Transverse colon (tissue), 4 donors: ENCODE measurements at places on chromosomes 4 and X.

GRCh38 chrX:21479695-21480270, 105.6 kb downstream of the CNKSR2 start:
- no peak for DNase-seq

- DNase-seq: no peak
These were observed 363.9 kb downstream of the GASK1B start for GRCh38 chr4:157808796-157809383.

DNA sequence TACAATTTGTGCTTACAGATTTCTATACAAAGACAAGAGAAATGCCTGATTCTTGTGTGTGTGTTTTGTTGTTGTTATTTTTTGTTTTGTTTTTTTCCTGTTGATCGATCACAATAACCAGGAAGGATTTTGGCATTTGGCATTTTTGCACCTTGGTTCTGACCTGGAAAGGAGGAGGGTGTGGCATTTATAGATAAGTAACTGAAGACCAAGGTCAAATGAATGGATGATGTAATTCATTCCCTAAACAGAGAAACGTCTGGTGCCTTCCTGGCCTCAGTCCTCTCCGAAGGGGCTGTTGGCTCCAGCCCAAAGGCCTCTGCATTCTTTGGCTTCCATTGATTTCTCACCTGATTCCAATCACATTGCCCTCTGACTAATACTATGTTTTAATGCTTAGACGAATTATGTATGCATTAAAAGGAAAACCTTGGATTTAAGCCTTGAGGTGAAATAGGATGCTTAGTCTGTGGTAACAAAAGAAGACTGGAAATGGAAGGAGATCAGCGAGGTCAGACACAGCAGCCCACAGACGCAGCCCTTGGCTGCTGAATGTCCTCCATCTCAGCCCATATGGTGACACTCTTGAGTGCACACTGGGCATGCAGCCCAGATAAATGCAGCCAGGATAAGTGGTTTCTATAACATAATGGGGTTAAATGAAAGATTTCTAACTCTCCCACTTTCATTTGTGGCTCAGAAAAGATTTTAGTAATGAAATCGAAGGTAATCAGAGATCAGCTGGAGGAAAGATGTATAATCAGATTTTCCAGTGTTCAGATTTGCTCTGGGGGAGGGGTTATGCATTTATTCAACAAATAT, 60.5 kb upstream of the TRIM2 start:
- DNase-seq: peak; percentile 29

- no peak for DNase-seq
These were observed 48.2 kb upstream of the H2AZ1 start for GRCh38 chr4:99998062-99998867.

- no peak for DNase-seq
These were observed 23.3 kb upstream of the MAGEA11 start for GRCh38 chrX:149688552-149688951.

DNA sequence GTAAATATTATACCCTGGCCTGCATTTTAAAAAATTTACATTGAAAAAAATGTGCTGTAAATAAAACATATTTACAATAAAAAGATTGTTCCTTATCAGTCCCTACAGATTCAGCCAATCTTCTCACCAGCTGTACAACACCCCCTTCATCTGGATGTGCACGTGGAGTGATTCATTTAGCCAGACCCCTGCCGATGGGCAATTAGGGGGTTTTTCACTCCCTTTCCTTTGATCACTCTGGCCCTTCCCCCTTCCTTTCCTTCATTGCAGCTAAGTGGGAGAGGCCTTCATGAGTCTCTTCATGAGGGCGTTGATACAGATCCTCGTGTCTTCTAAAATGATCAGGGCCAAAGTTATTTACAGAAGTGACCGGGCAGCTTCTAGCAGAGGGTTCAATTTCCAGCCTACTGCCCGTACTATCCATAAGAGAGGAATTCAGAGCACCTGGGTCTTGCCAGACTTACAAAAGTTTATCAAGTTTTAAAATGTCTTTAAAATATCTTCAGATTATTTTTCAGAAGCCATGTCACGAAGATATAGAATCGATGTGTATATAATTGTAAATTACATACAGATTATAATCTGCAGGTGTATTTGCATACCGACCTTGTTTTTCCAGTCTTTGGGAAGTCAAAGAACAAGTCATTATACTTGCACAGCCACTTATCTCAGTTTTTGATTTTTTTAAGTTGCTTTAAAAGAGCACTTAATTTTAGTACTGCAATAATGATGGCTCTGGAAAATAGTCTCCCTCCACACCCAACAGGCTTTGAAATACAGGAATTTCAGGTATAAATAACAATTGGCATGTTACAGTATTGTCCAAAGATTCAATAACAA, 21.4 kb upstream of the RASL11B start:
- no peak for DNase-seq

DNA sequence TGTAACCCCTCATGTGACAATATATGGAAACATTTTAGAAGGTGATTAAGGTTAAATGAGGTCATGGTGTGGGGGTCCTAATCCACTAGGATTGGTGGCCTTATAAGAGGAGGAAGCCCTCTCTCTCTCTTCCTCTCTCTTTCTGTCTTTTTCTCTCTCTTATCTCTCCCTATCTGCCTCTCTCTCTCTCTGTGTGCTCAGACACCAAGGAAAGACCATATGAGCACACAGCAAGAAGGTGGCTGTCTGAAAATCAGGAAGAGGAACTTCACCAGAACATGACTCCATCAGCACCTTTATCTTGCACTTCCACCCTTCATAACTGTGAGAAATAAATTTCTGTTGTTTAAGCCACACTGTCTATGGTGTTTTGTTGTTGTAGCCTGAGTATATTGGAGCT, 1472.2 kb downstream of the PCDH7 start:
- DNase-seq: no peak

- no peak for DNase-seq
These were observed 137.2 kb downstream of the SH3KBP1 start for GRCh38 chrX:19750028-19750782.

- DNase-seq: no peak
These were observed 27.5 kb upstream of the TBC1D8B start for GRCh38 chrX:106774981-106775380.

GRCh38 chr4:169945636-169946035, 80.6 kb downstream of the MFAP3L start:
- DNase-seq: no peak

- DNase-seq: no peak
These were observed 113.5 kb upstream of the SCML1 start for GRCh38 chrX:17623750-17624149.

GRCh38 chrX:119343856-119344255, 55.3 kb upstream of the SLC25A43 start:
- DNase-seq: peak; percentile 32

GRCh38 chr4:101127176-101127790, 220.0 kb downstream of the PPP3CA start:
- no peak for DNase-seq

DNA sequence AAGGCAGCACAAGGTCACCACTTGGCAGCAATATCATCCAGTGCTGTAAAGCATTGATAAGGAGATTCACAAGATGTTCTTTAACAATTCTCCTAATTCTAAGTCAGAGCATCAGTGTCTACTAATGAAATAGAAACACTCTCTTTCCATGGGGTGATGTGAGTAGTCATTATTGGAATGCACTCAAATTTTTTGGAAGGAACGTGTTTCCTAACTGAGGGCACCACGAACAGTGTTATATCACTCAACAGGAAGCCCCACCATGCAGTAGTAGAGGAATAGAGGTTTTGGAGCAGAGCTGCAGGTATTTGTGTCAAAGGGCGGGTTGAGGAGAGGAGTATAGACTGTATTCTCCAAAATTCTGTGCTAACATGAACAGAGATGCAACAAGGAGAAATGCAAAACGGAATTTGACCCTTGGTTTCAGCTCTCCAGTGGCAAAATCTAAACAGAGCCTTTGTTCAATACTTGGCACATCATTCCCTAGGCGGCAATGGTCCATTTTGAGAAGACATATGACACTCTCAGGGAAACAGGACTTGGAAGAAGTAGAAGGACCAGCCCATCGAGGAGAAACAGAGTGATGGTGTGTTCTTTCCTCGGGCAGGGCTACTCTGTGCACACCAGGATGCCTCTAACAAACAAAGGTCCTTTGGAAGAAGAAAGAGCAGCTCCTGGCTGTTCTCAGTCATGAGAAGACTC, 98.9 kb downstream of the CPEB2 start:
- no peak for DNase-seq

DNA sequence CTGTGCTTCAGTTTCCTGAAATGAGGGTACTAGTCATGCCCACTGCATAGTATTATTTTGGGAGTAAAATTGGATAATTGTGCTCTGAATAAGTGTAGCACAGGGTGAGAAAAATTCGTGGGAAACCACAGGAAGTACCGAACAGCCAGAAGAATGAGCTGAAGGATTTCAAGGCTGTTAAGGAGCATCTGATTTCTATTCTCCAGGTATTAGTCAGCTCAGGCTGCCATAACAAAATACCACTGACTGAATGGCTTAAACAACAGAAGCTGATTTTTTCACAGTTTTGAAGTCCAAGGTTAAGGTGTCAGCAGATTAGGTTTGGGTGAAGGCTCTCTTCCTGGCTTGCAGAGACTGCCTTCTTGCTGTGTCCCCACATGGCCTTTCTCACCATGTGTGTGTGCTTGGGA, 41.9 kb downstream of the WWC2 start:
- DNase-seq: no peak

GRCh38 chr4:147846318-147847155, 114.6 kb downstream of the ARHGAP10 start:
- no peak for DNase-seq

DNA sequence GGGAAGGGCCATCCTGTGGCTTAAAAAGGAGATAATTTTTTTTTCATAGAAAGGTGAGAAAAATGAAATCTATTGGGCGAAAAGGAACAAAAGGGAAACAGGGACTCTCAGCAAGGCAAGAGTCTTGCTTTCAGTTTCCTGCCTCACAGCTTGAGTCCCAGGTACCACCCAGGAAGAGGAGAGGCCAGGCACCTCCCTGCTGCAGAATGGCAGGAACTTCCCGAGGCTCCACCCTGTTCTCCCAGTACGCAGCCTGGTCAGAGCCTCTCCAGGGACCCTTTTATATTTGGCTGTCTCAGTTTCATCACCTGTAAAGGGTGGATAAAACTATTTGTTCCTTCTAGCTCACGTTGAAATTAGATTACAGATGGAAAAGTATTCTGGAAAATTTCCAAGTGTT, 33.8 kb downstream of the UCHL1 start:
- peak; percentile 8 for DNase-seq

DNA sequence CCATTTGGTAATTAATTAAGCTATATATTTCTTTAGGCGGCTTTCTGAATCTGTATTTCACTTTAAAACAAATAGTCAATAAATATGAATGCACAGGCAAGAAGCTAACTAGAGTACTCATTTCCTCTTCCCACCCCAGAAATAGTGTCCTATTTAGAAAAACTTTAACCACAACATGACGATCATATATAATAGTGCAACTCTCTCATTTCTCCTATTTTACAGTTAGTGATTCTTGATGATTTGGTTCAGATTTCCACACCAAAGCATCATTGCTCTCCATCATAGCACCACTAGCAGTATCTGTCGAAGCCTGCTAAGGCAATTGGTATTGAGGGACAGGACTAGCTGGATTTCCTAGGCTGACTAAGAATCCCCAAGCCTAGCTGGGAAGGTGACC, 184.0 kb upstream of the GALNTL6 start:
- no peak for DNase-seq

GRCh38 chr4:26044524-26044923, 130.5 kb downstream of the SMIM20 start:
- DNase-seq: no peak

- no peak for DNase-seq
These were observed 100.3 kb upstream of the PDHA1 start for GRCh38 chrX:19243431-19243830.

GRCh38 chr4:184387351-184387750, 87.0 kb downstream of the IRF2 start:
- DNase-seq: no peak

DNA sequence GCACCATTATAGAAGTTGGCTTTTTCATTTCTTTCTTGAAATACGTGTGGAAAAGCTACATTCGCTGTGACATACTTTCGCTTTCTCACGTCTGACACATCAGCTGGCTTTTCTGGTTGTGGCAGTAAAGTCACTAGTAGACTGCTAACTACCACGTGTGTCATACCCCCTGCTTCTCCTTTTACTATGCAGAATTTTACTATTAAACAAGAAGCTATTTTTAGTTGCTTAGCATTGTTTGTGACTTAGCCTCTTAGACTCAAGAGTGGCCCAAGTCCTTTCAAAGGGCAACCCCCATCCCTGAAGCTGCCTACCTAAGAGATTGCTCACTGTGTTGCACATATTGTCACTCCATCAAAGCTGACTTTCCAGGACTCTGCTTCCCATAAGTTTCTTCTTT, 2.1 kb upstream of the IL2 start:
- DNase-seq: no peak

DNA sequence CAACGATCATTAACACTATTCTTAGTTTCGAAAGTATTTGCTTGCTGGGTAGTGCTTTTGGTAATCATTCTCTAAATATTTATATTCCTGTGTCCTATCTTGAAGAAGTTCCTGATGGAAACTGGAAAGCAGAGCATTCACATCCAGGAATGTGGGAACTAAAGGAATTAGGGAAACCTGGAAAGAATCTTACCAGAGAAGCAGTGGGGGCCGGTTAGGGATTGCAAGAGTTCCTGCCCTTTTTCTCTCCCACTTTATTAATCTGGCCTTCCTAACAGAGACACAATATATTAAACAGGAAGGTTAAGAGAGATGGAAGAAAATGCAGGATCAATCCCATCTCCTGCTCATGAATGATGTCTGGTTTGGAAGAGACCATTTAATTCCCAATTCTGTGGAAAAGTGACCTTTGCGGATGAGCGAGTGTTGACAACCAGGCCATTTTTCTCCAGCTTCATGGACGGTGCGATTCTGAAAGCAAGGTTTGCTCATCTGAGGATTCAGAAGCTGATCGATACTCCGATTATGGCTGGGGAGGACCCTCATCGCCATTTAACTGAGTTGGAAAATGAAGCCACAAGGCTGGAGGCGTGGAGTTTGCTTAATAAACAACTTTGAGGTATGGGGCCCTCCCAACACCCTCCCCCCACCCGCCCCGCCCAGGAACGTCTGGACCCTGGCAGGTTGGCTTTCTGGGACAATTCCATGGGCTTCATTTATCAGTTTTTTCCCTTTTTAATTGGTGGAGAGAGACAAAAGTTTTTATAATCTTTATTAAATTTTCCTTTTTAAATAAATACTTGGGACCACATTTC, 52.3 kb downstream of the C4orf51 start:
- peak; percentile 14 for DNase-seq

DNA sequence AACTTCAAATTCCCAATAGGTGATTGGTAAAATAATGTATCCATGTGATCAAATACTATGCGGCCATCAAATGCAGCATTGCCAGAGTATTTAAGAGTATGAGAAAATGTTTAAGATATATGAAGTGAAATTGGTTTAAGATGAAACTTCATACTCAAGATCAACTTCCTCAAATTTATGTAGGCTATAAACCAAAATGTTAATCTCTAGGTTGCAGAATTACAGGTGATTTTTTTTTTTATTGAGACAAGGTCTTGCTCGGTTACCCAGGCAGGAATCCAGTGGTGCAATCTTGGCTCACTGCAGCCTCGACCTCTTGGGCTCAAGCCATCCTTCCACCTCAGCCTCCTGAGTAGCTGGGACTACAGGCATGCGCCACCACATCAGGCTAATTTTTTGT, 25.3 kb downstream of the ACSL4 start:
- DNase-seq: no peak

- peak; percentile 36 for DNase-seq
These were observed 15.9 kb downstream of the PCGF3 start for GRCh38 chr4:721261-722168.
